Testis (tissue), 5 donors: ENCODE measurements at places on chromosomes 4 and X. TPM values are rescaled to one million over a fixed set of nuclear protein-coding genes. Genes with fewer than 3 reads are reported as not detected.
A peak's percentile ranks its signal among the peaks of the same experiment; 100 is the strongest.

- DNase-seq: no peak
Measured at GRCh38 chr4:34139346-34139745, 2105.0 kb downstream of the ARAP2 start.

PABPC4L gene
- 0.75 TPM for polyA plus RNA-seq

SPANXA1 gene
- polyA plus RNA-seq: 6.5 TPM

DNA sequence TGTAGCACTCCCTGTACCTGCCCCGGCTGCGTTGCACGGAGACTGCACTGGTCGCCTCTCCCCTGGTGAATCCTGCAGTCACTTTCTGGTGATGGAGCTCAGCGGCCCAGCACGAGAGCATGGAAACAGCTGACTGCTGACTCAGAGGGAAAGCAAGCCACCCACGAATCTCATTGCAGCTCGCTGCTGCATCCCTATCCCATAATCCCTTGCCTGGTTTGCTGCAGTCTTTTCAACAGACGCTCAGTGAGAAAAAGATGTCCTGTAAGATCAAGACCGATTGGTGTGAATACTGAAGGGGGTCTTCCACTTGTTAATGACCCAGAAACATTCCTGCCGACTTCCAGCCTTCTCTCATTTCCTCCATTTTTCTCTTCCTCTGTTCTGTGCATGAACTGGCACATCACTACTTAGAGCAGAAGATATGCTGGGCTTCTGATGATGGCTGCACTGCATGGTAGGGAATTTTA, 52.9 kb downstream of the TRIM2 start:
- DNase-seq: peak; percentile 37

- DNase-seq: no peak
Measured at GRCh38 chr4:122456231-122457116, at the start of gene IL2. IL2 (minus strand) TSS chr4:122456725; CDS start chr4:122456440, 285 bp downstream.

DNA sequence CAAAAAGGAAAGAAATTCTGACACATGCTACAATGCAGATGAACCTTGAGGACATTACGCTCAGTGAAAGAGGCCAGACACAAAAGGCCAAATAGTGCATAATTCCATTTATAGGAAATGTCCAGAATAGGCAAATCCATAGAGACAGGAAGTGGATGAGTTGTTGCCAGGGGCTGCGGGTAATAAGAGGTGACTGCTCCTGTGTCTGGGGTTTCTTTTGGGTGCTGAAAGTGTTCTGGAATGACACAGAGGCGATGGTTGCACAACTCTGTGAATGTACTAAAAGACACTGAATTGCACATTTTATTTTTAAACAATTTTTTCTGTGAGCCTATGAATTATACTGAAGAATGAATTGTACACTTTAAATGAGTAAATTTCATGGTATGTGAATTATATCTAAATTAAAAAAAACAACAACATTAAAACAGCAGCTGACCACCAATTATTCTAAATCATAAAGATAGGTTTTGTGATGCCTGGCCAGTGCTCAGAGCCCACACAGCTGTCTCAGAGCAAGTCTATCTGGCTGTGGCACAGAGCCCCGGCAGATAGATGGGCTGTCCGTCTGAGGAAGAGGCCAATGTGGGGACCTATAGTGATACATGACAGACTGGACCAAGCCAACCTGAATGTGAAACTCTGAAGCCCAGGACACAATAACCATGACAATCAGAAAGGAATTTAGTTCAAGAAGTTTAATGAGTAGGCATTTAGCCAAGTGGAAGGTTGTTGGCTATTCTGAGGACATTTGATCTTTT, 23.5 kb upstream of the IRAK1 start:
- DNase-seq: no peak

DNA sequence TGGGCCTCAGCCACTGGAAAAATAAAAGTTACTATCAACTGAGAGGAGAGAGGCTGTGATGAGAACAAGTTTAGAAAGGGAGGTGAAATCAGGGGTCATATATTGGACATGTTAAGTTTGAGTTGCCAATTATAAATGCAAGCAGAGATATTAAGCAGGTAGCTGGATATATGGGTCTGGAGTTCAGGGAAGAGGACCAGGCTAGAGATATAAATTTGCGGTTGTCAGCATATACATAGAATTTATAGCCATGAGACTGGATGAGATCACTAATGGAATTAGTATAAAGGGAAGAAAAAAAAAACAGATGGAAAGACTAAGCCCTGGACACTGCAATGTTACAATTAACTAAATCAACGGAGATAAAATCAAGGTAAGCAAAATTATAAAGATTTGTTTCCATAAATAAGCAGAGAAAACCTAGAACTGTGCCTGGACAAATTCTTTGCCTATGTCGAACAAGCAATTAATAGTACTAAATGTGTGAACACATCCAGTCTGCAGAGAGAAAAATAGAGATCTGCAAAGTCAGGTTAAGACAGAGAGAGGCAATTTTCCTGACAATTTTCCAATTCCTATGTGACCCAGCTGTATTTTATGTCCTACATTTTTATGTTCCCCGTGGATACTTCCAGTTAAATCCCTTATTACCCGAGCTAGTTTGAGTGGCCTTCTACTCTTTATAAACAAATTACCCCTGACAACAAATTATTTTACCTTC, 265.4 kb downstream of the GASK1B start:
- DNase-seq: no peak

DNA sequence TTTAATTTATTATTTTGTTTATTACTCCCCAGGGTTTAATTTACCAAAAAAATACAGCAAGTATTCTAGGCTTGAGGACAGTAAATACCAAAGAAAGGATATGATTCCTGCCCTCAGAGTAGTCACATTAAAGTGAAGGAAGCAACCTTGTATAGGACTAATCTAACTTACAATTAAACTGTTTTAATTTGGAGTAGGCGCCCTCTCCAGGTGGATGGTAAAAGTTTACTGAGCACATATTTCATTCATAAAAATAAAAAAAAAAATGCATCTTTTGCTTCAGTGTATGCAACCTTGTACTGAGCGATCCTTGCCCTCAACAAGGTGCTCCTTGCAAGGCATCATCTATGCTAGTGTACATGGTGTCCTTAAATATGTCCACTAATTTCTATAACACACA, 72.0 kb upstream of the MAGEB16 start:
- DNase-seq: peak; percentile 14

DNA sequence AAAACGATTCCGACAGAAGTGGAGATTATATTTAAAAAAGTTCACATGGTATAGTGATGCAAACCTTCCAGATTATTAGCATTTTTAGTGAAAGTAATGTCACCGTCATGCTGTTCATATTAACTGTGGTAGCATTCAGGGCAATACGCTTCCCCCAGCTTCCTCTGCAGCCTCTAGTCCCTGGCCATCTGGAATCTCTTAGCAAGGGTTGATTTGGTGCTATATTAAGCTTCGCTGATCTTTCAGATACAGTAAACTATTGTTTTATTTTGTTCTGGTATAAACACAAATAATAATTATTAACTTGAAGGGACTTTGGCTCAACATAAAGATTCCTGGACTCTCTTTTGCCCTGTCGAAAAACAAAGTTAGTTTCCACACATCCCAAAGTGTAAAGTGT, 1080.5 kb upstream of the TENM3 start:
- DNase-seq: no peak

GLUD2 gene
- polyA plus RNA-seq: 68.5 TPM

- DNase-seq: peak; percentile 16
Measured at GRCh38 chrX:37993837-37994619, 12.3 kb upstream of the SYTL5 start.

GRCh38 chr4:15396157-15396800, 31.6 kb upstream of the C1QTNF7 start:
- peak; percentile 70 for DNase-seq

GRCh38 chr4:140764785-140765392, 8.7 kb upstream of the TBC1D9 start:
- peak; percentile 24 for DNase-seq

DNA sequence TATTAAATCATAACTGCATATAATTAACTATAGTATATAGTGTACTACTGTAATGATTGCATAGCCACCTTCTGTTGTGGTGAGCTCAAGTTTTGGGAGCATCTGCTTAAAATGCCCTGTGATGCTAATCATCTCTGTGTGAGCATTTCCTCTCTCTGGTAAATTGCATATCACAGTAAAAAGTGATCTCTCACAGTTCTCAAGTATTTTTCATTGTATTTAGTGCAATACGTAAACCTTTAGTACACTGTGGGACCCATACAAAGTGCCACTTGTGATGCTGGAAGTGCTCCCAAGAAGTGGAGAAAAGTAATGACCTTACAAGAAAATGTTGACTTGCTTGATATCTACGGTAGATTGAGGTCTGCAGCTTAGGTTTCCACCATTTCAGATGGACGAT, 82.0 kb downstream of the WWC2 start:
- no peak for DNase-seq

GRCh38 chr4:85659610-85660218, 184.8 kb downstream of the ARHGAP24 start:
- DNase-seq: no peak

GRCh38 chr4:100414016-100414790, 103.6 kb downstream of the EMCN start:
- no peak for DNase-seq

GRCh38 chr4:182901337-182901736, 15.8 kb downstream of the DCTD start:
- no peak for DNase-seq

DNA sequence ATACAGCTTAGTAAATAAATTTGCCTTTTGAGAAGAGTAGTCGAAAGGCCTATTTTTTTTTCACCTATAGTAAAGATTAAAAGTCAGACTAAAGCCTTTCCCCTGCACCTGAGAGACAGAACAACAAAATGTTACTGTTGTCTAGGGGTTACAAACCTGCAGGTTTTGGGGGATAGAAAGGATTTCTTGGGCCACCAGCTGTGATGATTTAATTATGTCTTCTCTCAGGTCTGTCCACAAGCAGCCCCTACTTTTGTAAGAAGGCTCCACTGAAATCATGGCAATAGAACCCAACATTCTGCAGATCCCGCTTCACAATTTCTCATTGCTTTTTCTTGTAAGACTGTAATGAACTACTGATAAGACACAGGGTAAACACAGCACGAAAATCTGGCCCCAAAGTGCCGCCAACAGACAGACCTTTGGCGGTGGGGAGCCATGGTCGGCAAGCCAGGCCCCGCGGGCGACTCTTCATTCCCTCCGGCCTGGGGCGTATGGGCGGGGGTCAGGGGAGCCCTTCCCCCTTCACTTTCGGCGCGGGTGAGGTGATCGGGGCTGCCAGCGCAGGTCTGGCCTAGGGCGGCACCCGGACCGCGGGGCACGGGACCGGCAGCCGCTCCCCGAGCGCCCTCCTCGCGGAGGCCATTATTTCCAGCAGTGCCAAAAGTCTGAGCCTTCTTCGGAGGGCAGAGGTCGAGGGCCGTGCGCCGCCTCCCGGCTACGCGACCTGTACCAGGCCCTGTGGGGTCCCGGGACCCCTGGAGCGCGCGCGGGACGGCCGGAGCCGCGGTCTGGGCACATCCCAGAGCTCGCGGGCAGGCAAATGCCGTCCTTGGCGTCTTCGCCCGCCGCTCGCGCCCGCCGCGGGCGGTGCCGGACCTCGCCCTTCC, 812 bp upstream of the KDM6A start:
- DNase-seq: peak; percentile 25

GPRIN3 gene
- polyA plus RNA-seq: 0.58 TPM

ADAMTS3 gene
- polyA plus RNA-seq: 3.9 TPM

- DNase-seq: no peak
Measured at GRCh38 chr4:26736621-26737020, 124.0 kb upstream of the STIM2 start.

RPS6KA6 gene
- 3.2 TPM for polyA plus RNA-seq

- DNase-seq: no peak
Measured at GRCh38 chr4:8198206-8198905, 734 bp upstream of the SH3TC1 start.

DNA sequence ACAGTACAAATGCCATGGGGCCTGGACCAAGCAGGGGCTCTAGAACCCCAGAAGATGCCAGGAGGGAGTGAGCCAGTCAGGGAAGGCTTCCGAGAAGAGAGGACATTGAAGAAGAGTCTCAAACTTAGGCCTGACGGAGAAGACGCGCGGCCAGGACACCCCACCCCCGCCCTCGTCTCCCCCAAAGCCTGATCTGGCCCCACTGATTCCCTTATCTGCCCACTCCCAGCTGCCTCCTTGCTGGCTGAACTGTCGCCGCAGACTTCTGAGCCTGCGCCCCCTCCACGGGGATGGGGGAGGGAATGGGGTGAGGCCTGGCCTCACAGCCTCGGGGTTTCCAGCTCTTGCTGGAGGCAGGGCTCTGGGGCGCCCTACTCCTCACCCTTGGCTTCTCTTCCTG, 3.6 kb upstream of the GATA1 start:
- DNase-seq: no peak

- DNase-seq: no peak
Measured at GRCh38 chr4:14035076-14035475, 407.6 kb upstream of the BOD1L1 start.

UGT2B10 gene
- polyA plus RNA-seq: 1.5 TPM

- DNase-seq: peak; percentile 33
Measured at GRCh38 chrX:154046940-154047610, 27.4 kb upstream of the IRAK1 start.

GRCh38 chrX:150155436-150156035, 207.6 kb upstream of the MAMLD1 start:
- no peak for DNase-seq

DNA sequence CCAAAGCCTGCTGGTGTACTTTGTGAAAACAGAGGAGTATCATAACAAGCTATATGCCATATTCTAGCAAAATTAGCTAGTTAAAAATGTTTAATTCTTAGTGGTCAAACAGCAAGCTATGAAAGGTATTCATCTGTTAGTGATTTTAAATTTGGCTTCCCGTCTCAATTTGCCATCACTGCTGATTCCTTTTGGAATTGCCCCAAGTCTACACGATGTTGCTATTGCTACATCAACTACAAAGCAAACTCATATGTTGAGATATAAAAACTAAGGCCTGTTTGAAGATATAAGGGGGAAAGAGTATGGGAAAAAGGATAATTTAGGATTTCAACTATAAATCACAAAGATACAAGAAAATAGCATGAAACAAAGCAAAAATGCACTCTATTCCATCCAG, 146.1 kb downstream of the COL25A1 start:
- DNase-seq: no peak

DNA sequence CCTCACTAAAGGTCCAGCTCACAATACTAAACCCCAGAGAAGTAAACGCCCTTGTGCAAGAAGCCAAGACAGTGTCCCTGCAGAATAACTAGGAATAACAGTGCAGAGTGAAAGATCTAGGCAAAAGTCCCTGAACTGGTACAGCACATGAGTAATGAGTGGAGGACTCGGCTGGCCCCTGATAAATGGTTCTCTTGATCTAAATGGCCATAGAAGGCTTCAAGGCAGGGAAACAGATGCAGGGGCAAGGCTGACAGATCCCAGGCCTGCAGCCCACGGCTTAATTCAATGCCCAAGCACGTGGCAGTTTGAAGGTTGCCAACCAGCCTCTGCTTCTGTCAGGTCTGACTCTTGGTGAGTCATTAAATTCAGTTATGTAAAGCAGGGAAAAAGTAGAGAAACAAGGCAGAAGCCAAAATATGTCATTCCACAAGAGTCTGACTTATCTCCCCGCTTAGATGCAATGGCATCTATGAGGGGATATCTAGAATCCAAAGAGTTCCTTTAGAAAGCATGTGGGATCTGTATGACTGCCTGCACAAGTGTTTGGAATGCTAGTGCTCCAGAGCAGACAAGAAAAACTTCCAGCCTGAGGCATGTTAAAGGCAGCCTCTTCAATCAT, 121.3 kb downstream of the PRDM5 start:
- DNase-seq: no peak
